ENCODE measurements at places on chromosomes 3 and 15. TPM values are rescaled to one million over a fixed set of nuclear protein-coding genes. Genes with fewer than 3 reads are reported as not detected.

The SI gene
- total RNA-seq: not detected

The FSTL1 gene
- 0.12 TPM for total RNA-seq

The TMEM108 gene
- total RNA-seq: not detected

The P2RY1 gene
- 0.34 TPM for total RNA-seq

The KLF13 gene
- 248 TPM for total RNA-seq

The LRRC31 gene
- total RNA-seq: not detected

The ASB14 gene
- total RNA-seq: not detected

The BCL2A1 gene
- 31.0 TPM for total RNA-seq

The STRA6 gene
- 0.17 TPM for total RNA-seq

The GNAT1 gene
- total RNA-seq: not detected

The CALML4 gene
- total RNA-seq: 16.3 TPM

The C2CD4A gene
- total RNA-seq: not detected

The SLC24A5 gene
- total RNA-seq: not detected

The FBLN2 gene
- total RNA-seq: not detected

The TMEM266 gene
- not detected for total RNA-seq

The SCN5A gene
- total RNA-seq: not detected

The SCG3 gene
- not detected for total RNA-seq

Data from T-helper 1 cell treated with Interleukin-12 subunit alpha and Interleukin-12 subunit beta and Interleukin-4 antibody, amounts not matched to agents 30 ng/mL and 1 ng/mL, for 36 hours (primary cell).